ENCODE measurements at places on chromosomes 5 and 9.

DNA sequence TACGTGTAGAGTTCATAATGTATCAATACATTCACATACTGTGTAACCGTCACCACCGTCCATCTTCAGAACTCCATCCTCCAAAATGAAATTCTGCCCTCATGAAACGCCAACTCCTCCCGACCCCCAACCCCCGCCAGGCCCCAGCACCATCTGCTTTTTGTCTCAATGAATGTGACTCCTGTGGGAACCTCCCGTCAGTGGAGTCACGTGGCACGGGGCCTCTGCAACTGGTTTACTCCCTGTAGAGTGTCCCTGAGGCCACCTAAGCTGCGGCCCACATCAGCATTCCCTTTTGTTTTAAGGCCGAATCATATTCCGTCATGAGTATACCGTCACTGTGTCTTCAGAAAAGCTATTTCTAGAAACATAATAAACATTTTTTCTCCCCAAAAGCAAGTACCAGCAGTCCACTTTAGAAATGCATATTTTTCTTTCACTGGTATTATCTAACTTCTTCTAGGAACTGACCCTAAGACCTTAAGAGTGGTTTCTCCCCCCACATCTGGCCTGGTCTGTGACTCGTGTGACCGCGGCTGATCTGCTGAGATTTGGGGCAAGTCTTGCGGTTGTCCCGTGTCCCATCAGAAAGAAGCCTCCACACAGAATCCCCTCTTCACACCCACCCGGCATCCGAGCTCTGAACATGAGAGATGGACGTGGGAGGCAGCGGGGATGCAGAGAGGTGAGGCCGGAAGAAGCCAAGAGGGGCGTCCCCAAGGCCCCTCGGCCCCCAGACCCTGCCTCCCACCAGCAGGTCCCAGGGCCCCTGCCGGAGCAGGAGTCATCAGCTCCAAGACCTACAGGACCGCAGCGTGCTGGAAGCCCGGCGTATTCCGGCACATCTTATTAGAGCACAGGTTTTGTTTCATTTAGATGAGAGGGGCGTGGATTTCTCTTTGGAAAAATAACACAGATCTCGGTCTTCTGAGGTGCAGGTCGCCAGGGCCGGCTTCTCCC is 38.3 kb downstream of the SLC6A3 start:
- DNase-seq: no peak

DNA sequence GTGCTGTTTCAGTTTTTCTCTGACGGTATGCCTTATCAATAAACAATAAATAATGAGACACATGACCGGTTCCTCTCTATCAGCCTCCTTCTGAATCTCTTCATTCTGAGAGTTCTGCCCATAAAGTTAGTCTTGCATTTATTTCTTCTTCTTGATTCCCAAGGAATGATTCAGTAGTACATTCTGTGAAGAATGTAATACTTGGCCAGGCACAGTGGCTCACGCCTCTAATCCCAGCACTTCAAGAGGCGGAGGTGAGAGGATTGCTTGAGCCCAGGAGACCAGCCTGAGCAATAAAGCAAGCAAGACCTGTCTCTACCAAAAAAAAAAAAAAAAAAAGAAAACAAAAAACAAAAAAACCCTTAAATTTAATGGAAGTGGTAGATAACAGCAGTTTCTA is 53.9 kb downstream of the PAM start:
- DNase-seq: no peak

DNA sequence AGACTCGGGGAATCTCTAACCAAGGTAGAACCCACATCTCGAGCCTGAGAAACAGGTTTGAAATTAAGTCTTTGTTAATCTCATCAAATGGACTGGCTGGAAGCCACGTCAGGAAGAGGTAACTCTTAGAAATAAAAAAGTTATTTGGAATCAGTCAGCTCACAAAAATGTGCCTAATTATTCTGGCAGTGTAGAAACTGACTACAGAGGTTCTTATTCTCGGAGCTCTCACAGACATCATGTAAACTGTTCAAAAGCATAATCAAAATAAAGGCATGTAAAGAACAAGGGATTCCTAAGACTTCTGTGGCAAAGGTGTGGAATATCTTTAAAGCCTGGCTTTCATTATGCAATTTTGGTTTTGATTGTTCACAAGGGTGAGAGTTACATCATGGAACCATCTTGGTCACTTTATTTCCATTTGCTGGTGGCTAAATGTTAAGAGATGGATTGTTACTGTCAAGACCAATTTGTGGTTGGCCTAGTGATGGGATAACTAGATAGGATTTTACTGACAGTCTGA is 85.1 kb downstream of the OTULIN start:
- no peak for DNase-seq

DNA sequence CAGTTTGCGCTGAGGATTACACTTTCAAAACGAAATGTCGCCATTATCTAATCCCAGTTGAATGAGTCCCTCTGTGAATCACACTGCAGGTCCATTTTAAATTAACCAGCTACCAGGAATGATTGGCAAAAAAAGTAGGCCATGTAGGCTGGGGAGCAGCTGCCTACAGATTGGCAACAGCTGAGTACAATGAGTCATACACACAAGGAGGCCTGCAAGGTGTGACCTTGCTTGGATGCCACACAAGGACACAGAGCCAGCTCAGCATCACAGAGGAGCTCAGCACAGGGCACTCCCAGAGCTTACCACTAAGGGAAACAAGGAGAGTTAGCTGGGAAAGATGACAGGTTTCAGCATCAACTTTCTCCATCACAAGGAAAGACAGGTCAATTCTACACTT is 12.9 kb downstream of the HAVCR1 start:
- DNase-seq: no peak

- DNase-seq: no peak
Observed at GRCh38 chr5:123444016-123444415, 20.8 kb upstream of the CEP120 start.

DNA sequence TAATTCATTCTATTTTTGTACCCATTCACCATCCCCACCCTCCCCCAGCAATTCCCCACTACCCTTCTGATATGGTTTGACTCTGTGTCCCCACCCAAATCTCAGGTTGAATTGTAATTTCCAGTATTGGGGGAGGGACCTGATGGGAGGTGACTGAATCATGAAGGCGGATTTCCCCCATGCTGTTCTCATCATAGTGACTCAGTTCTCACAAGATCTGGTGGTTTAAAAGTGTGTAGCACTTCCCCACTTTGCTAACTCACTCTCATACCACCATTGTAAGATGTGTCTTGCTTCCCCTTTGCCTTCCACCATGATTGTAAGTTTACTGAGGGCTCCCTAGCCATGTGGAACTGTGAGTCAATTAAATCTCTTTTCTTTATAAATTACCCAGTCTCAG is 25.9 kb upstream of the TESK1 start:
- DNase-seq: no peak

GRCh38 chr5:65695162-65695755 is 26.6 kb downstream of the SGTB start:
- no peak for DNase-seq

DNA sequence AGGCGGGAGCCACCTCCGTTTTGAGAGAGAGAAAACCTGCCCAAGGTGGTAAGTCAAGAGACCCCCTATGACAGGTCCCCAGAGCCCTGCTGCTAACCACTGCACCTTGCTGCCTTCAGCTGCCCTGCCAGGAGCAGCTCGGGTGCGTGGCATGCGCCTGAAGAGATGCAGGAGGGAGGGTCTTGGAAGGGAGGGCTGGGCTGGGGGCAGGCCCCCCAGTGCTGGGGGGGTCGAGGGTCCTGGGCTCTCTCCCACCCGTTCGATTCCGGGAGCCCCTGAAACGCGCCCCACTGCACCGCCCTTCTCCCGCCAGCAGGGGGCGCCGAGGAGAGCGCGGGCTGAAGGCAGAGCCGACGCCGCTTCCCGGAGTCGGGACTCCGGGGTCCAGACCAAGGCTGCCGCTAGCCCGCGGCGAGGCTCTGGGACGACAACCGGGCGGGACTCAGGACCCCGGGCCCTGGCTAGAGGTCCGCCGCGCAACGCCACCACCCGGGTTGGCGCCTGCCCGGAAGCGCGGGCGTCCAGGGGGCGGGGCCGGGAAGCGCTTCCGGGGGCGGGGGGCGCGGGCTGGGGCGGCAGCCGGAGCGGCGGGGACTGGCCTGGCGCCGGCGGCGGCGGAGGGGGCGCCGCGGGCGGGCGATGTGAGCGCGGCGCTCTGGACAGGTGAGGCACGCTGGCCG is at the start of gene ZBTB34:
Gene ZBTB34, plus strand, starts transcription at position 563 of the 680 bp plus-strand sequence. CDS start 18,761 bp downstream, outside the sequence.
- no peak for DNase-seq

DNA sequence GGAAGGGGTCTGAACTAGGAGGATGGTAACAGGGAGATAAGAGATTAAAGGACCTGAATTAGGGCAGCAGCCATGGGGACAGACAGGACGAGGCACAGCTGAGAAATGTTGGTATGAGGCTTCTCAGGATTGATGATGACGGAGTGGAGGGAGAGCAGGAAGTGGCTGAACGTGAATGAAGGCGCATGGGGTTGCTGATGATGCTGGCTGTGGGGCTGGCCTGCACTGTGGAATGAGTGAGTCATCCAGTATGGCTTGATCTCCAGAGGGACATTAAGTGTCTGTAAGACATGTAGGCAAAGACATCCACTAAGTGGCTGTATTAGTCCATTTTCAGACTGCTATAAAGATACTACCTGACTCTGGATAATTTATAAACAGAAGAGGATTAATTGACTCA is 256.4 kb downstream of the ICE1 start:
- DNase-seq: no peak

Measured in iPS DF 6.9 (cell line).